ENCODE measurements at places on chromosomes 16 and 17. TPM values are rescaled to one million over a fixed set of nuclear protein-coding genes. Genes with fewer than 3 reads are reported as not detected.

GRCh38 chr17:36864827-36865430 is 72.3 kb upstream of the LHX1 start:
- DNase-seq: no peak

GRCh38 chr17:44527102-44527501 is 23.9 kb upstream of the GPATCH8 start:
- no peak for DNase-seq

DNA sequence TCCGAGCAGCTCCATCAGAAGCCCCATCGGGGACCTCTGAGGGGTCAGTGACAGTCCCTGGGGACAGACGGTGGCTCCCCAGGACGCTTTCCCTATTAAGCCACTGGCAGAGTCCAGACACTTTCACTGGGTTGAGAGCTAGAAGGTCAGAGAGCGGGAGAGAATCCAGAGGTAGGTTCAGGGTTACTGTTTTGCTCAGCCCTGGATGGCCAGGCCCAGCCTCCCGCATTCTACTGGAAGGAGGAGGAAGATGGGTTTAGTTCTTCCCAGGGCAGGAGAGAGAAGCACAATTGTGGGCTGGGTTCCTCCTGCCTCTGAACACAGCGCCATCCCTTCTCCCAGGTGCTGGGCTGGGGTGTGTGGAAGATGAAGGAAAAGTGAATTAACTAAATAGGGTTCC is 452.8 kb downstream of the SLC39A11 start:
- DNase-seq: no peak

DNA sequence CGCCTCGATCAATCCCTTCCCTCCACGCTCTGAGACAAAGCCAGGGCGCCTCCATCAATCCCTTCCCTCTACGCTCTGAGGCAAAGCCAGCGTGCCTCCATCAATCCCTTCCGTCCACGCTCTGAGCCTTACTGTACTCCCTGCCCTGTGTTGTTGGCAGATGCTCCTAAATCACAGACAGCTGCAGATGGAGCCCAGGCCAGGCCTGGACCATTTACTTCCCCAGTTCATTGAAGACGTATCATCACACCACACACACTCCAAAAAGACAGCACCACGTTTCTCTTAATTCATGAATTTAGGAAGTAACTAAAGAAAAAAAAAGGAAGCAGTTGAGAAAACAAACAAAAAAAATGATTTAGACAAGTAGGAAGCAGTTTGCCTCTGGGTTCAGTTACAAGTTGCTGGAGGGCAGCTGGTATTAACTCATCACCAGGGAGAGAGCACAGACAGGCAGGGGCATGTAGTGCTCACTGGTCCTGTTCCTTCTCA is 7.4 kb upstream of the CD300LD start:
- no peak for DNase-seq

- no peak for DNase-seq
Measured at GRCh38 chr16:53034306-53034705, 18.4 kb downstream of the CHD9NB start.

GRCh38 chr17:53017227-53017626 is 805.5 kb upstream of the KIF2B start:
- no peak for DNase-seq

GRCh38 chr16:57166951-57167350 is 18.9 kb downstream of the PSME3IP1 start:
- no peak for DNase-seq

- DNase-seq: no peak
Measured at GRCh38 chr16:51225878-51226277, 74.8 kb upstream of the SALL1 start.

GRCh38 chr16:715477-716199 is 720 bp downstream of the METRN start:
- DNase-seq: peak; percentile 45

- DNase-seq: no peak
Measured at GRCh38 chr16:71853413-71853812, 7.6 kb downstream of the ATXN1L start.

- DNase-seq: no peak
Measured at GRCh38 chr17:1986783-1987451, 38.2 kb downstream of the RTN4RL1 start.

GRCh38 chr16:88686439-88687253 is at the start of gene SNAI3:
Gene SNAI3 (minus strand): TSS chr16:88686507. CDS start chr16:88686406, 101 bp downstream.
- peak; percentile 79 for DNase-seq

DNA sequence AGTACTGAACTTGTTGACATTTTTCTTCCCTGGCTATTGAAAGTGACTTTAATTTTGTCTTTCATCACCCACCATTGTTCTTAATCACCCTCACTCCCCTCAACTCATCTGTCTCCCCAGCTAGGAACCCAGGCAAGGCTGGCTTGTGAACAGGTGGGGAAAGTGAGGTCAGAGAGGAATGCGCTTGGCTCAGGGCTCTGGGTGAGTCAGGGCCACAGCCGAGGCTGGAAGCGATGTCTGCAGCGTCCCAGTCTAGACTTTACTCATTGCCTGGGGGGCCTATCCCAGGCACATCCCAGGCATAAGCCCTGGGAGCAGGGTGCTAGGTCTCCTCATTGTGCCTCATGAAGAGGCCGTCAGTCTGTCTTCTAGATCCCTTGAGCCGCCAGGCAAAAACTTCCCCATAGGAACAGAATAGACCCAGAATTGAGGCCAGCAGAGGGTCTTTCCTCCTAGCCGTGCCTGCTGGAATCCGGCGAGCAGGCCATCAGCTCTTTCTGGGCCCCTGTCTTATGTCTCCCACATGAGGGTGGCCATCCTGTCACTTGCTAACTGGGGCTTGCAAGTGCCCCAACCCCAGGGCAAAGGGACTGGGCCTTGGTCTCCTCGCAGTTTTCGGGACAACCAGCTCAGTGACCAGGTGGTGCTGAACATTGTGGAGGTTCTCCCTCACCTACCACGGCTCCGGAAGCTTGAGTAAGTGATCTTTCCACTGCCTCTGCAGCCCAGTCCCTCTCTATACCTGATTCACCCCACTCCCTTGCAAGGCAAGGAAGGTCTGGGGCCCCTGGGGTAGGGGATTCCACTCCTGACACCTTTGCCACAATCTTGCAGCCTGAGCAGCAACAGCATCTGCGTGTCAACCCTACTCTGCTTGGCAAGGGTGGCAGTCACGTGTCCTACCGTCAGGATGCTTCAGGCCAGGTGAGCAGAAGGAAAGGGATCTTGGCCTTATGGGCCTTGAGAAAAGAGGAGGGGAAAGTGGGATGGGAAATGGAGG is 40.1 kb downstream of the NLRC5 start:
- peak; percentile 92 for DNase-seq

DNA sequence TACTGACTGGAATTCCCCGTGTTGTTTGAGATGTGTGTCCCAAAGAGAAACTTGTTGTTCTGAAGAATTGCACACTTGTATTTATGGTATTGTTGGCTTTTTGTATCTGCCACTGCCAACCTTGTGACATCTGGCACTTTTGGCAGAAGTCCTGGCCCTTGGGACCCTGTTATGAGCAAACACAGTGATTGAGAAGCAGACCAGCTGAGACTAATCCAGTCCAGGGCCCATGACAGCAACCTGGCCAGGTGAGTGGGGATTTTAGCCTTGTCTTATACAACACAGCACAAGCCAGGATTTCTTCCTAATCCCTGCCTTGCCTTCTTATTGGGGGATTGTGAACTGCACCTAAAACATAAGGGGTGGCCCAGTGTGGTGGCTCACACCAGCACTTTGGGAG is 80.0 kb downstream of the NTN1 start:
- DNase-seq: no peak

GRCh38 chr16:89395150-89396142 is 94.9 kb downstream of the ANKRD11 start:
- DNase-seq: peak; percentile 93

ODAD4 gene
- 0.57 TPM for total RNA-seq

TEKT5 gene
- not detected for total RNA-seq

CRYBA1 gene
- total RNA-seq: not detected

ASGR2 gene
- not detected for total RNA-seq

SPPL2C gene
- total RNA-seq: not detected

TNFRSF13B gene
- total RNA-seq: not detected
